ENCODE measurements at places on chromosomes 13 and 19.

- no peak overlapping the region for H3K27ac ChIP-seq
- H3K4me3 ChIP-seq, result no peak overlapping the region
- no peaks in the 10 kb centered on the region for H3K36me3 ChIP-seq
- DNase-seq, result no peak
Measured at GRCh38 chr13:70714993-70715392, 606.7 kb upstream of the KLHL1 start.

- peaks cover 45% of the 10 kb centered on the region for H3K36me3 ChIP-seq
- no peak overlapping the region for H3K27ac ChIP-seq
- no peaks in the 10 kb centered on the region for H3K27me3 ChIP-seq
- no peaks in the 10 kb centered on the region for H3K4me1 ChIP-seq
- no peak for DNase-seq
Measured at GRCh38 chr19:11979527-11979926, 14.7 kb downstream of the ZNF763 start.

- H3K4me3 ChIP-seq, result no peak overlapping the region
- H3K27ac ChIP-seq, result peak overlapping the region; percentile 33
- peaks cover 45% of the 10 kb centered on the region for H3K4me1 ChIP-seq
- no peak for DNase-seq
Measured at GRCh38 chr19:16258440-16258903, 60.8 kb downstream of the AP1M1 start.

DNA sequence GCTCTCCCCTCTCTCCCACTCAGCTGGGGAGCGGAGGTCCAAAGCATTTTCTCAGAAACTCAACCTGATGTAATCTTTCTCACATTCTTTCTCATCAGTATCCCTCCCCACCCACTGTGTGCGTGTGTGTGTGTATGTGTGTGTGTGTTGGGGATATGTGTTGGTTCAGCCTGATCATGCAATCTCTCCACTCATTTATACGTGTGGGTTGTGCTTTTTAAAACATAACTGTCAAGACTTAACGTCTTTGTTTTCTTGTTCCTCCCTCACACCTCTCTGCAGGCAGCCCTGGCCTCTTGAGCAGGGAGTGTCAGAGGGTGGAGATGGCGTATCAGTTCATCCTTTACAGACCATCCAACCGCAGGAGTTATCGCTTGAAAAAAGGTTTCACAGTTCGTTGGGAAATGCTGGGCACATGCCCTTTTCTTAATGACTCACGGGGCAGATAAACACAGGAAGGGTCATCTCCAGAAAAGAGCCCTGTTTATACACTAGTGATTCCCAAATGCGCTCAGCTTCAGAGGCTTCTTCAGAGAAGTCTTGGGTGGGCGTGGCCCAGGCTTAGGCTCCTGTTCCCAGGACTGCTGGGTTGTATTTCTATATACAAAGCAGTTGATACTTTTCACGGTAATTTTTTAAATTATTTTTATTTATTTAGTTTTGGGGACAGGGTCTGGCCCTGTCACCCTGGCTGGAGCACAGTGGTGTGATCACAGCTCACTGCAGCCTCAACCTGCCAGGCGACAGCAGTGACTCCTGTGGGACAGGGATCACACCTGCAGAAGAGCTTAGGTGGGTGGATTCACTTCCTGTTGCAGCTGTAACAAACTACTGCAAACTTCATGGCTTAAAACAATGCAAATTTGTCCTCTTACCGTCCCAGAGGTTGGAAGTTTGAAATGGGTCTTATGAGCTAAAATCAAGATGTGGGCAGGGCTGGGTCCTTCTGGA is 60.3 kb downstream of the CCDC70 start:
- H3K27me3 ChIP-seq, result peaks cover 22% of the 10 kb centered on the region
- H3K36me3 ChIP-seq, result no peaks in the 10 kb centered on the region
- H3K4me1 ChIP-seq, result peaks cover 5% of the 10 kb centered on the region

DNA sequence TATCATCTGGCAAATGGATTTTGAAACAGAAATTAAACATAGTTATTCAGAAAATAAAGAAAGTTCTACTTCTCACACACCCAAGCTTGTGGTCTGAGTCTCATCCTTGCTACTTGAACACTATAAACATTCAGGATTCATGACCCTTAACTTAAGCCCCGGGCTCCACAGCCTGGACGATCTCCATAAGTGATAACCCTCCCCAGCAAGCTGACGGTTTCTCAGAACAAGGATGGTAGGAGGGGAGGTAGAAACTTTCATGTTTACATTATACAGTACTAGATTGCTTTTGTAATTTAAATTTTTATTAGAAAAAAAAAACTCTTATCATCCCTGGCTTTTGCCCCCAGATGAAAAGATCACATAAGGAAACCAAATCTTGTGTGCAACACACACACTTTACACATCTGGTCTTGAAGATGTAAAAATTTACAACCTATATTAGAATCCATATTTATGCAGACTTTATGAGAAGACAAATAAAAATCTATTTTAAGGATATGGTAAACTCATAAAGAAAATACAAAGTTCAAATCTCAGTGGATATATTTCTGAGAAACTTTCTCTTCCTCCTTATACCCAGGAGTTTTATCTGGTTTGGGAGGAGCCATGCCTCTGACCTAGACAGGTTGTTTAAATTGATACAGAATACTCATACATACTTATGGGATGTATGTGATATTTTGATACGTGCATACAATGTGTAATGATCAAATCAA is 20.0 kb upstream of the ATP12A start:
- H3K27ac ChIP-seq, result no peak overlapping the region
- no peak overlapping the region for H3K4me3 ChIP-seq
- H3K36me3 ChIP-seq, result no peaks in the 10 kb centered on the region

DNA sequence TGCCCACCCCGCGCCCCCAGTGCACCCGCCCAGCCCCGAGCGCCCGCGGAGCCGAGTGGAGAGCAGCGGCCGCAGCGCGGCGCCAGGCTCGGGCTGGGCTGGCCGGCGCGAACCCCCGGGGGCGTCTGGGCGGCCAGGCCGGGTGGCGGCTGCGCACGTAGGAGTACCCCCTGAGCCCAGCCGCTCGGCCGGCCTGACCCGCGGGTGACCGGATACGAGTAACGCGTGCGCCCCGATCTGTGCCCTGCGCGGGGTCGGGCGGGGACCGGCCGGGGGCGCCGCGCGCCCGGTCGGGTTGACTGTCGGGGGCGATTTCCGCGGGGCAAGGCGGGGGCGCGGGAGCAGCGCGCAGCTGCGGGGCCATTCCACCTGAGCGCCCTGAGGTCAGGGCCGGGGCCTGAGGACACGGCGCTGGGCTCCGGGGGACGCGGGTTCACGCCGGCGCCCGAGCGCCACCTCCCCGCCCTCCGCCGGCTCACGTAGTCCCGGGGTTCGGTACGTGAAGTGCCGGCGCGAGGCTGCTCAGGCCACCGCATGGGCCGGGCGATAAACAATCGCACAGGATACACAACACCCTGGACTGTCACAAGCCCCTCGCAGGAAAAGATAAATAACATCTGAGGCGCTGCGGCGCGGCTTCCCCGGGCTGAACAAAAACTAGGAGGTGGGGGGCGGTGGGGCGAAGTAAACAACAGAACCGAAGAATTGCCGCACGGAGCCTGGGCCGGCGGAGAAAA is 37.6 kb upstream of the FLT1 start:
- peaks cover 8% of the 10 kb centered on the region for H3K4me1 ChIP-seq
- H3K36me3 ChIP-seq, result peaks cover 5% of the 10 kb centered on the region
- H3K4me3 ChIP-seq, result peak overlapping the region; percentile 59
- peaks cover 15% of the 10 kb centered on the region for H3K27me3 ChIP-seq
- H3K27ac ChIP-seq, result peak overlapping the region; percentile 6

DNA sequence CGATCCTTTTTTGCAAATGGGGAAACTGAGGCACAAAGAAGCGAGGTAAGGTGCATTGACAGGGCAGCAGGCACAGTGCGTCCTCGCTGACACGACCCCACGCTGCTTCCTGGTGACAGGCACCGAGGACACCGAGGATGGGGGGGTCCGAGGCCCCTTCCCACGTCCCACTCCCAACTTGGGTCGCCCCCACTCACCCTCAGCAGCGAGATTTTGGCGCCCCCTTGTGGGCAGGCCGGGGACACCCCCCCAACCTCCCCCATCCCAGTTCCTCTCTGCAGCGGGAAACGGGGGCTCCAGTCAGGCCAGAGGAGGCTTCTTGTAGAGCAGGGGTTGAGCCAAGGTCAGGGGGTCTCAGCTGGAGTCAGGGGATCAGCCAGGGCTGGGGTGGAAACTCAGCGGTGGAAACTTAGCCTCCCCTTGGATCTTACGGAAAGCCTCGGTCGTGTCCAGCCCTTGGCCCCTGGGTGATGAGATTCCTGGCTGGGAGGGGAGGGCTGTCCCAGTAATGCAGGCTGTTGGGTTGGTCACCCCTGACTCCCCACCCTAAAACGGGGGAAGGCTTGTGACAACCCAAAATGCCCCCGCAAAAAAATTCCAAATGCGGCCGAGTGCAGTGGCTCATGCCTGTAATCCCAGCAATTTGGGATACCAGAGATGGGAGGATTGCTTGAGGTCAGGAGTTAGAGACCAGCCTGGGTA is 8.2 kb downstream of the SMIM24 start:
- no peak overlapping the region for H3K4me3 ChIP-seq
- no peak for DNase-seq
- peaks cover 5% of the 10 kb centered on the region for H3K36me3 ChIP-seq
- no peak overlapping the region for H3K27ac ChIP-seq

- peaks cover 3% of the 10 kb centered on the region for H3K36me3 ChIP-seq
- no peak for DNase-seq
- peaks cover 37% of the 10 kb centered on the region for H3K4me1 ChIP-seq
- peak overlapping the region; percentile 22 for H3K27ac ChIP-seq
Measured at GRCh38 chr13:77389625-77390000, 62.7 kb upstream of the MYCBP2 start.

DNA sequence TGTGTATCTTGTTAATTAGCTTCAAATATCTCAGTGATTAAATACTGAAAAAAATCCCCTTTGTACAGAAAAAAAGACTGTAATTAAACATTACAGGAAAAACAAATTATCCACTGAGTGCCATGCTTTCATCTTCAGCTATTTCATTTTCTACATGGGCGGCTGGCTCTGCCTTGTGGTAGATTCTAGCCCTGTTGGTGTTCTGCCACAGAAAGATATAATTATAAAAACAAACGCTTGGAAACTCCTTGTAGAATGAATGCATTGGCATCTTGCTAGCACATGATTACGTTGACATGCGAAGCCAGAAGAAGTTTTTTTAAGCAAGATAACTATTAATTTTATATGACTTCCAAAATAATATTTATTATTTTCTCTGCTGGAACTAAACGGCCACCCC is 496.8 kb downstream of the MYO16 start:
- H3K4me1 ChIP-seq, result peaks cover 10% of the 10 kb centered on the region
- no peak for DNase-seq
- no peak overlapping the region for H3K4me3 ChIP-seq
- H3K27me3 ChIP-seq, result peaks cover 3% of the 10 kb centered on the region

DNA sequence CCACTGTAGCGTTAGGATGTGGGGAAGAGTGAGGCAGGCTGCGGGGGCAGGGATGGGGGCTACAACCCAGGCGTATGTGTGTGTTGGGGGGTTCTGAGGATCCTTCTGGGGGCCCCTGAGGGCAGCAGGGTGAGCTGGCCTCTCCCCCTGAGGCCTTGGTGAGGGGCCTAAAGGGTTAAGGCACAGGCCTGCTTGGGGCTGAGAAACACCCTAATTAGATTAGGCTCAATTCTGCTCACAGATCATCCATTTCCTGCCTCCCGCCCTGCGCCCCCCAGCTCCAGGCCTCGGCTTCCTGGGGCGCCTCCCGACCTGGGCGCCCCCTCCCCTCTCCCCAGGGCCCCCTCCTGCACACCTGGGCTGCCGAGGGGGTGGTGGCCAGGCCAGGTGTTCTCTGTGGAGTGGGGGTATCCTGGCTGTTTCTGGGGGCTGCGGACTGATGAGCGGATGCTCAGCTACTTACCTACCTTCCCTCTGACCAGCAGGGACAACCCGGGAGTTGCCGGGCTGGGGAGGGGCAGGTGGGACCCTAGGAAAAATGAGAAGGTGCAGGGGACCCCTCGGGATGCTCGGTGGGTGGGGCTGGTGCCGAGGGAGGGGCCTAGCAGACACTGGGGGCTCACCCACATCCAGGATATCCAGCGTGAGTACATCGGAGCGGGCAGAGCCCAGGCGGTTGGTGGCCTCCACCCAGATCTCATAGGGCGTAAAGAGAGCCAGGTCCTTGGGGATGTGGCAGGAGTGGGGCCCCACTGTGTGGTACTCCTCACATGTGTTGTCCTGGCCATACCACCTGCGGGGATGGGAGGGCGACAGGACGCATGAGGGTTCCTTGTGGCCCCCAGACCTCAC is 8.6 kb downstream of the CRLF1 start:
- no peaks in the 10 kb centered on the region for H3K36me3 ChIP-seq
- no peak for DNase-seq
- H3K4me1 ChIP-seq, result peaks cover 41% of the 10 kb centered on the region
- H3K27ac ChIP-seq, result no peak overlapping the region
- peaks cover 68% of the 10 kb centered on the region for H3K27me3 ChIP-seq

GRCh38 chr19:48674216-48674809 is 1.5 kb upstream of the NTN5 start:
- peaks cover 6% of the 10 kb centered on the region for H3K4me1 ChIP-seq
- peaks cover 13% of the 10 kb centered on the region for H3K27me3 ChIP-seq
- no peaks in the 10 kb centered on the region for H3K36me3 ChIP-seq
- DNase-seq, result no peak
- peak overlapping the region; percentile 56 for H3K27ac ChIP-seq
- H3K4me3 ChIP-seq, result no peak overlapping the region

DNA sequence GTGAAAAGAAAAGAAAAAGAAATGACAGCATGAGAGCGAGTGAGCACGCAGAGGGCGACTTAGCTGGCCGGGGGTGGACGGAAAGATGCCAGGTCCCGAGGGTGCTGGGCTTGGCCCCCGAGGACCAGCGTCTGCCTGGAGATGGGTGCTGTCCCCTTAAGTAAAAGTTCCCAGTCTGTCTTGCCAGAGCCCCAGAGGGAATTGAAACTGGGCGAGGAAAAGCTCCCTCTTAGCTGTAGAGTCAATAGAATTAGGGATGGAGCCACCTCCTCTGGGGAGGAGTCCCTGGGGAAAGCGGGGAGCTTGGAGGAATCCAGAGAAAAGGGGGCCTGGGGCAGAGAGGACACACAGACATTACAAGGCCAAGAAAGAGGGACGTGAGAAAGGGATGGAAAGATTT is 13.3 kb downstream of the BCAM start:
- peaks cover 15% of the 10 kb centered on the region for H3K27me3 ChIP-seq
- no peak overlapping the region for H3K27ac ChIP-seq
- H3K4me1 ChIP-seq, result no peaks in the 10 kb centered on the region
- H3K4me3 ChIP-seq, result no peak overlapping the region
- no peaks in the 10 kb centered on the region for H3K36me3 ChIP-seq

DNA sequence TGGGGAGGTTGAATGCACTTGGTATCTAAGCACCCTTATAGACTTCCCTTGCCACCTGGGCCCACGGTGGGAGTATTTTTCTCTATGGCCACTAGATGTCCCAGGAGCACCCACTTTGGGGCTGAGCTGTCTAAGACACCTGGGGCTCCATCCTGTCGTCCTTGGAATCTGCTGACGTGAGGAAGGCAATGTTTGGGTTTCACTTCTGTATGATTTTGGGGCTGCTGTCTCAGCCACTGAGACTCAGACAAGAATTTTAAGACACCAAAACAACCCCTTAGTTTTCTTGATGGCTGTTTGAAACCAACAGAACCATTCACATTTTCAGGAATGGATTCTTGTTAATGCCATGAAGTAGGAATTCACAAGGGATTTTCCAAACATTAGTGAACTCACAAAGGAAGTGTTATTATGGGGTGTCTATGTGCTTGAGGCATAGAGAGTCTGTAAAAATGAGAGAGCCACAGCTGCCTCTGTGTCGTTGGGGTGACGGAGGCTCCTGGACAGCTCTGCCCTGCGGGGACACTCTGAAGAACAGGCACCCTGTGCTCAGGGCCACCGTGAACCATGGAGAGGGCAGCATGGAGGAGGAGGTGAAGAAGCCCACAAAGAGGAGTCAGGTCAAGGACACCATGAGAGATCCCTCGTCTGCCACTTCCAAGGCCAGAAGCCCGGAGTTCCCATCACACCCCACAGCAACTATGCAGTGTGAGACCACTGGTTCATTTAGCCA is 106.8 kb upstream of the SPATA13 start:
- H3K27ac ChIP-seq, result peak overlapping the region; percentile 33
- DNase-seq, result peak; percentile 58
- peaks cover 24% of the 10 kb centered on the region for H3K27me3 ChIP-seq
- H3K4me1 ChIP-seq, result peaks cover 20% of the 10 kb centered on the region
- H3K4me3 ChIP-seq, result no peak overlapping the region
- H3K36me3 ChIP-seq, result no peaks in the 10 kb centered on the region
